ENCODE measurements at places on chromosomes 6 and 20.

- H3K27me3 ChIP-seq, result no peaks in the 10 kb centered on the region
- no peak for DNase-seq
- H3K36me3 ChIP-seq, result no peaks in the 10 kb centered on the region
- peaks cover 29% of the 10 kb centered on the region for H3K4me1 ChIP-seq
- no peak overlapping the region for H3K27ac ChIP-seq
- no peak overlapping the region for H3K4me3 ChIP-seq
Observed at GRCh38 chr6:139979021-139979725, 604.7 kb upstream of the CITED2 start.

GRCh38 chr6:109260701-109261100, 121.6 kb downstream of the CD164 start:
- H3K4me3 ChIP-seq, result no peak overlapping the region
- H3K27me3 ChIP-seq, result no peaks in the 10 kb centered on the region
- DNase-seq, result no peak
- no peak overlapping the region for H3K27ac ChIP-seq
- peaks cover 8% of the 10 kb centered on the region for H3K4me1 ChIP-seq

- H3K27me3 ChIP-seq, result no peaks in the 10 kb centered on the region
- peak overlapping the region; percentile 48 for H3K4me3 ChIP-seq
- H3K27ac ChIP-seq, result peak overlapping the region; percentile 94
- DNase-seq, result peak; percentile 92
- peaks cover 19% of the 10 kb centered on the region for H3K4me1 ChIP-seq
Observed at GRCh38 chr6:26026833-26027490, 60.3 kb upstream of the HFE start.

DNA sequence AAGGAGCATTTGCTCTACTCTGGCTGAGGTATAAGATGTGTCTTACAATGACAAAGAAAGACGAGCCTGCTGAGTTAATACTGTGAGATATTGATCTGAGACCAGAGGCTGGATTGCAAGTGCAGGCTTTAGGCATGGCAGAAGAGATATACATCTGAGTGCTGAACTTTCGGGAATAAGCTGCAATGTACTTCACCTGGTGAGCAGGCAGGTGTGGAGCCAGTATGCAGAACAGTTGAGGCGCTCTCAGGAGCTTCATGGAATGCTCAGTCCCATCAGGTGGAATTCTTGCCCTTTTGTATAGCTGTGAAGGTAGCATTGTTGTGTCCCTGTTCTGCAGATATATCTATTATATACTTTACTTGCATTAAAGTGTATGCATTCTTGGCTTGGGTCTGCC, 179.3 kb upstream of the RIMS1 start:
- no peak overlapping the region for H3K27ac ChIP-seq
- H3K4me1 ChIP-seq, result no peaks in the 10 kb centered on the region

GRCh38 chr6:133097208-133097607, 143.9 kb upstream of the EYA4 start:
- H3K4me3 ChIP-seq, result no peak overlapping the region
- H3K27me3 ChIP-seq, result no peaks in the 10 kb centered on the region
- DNase-seq, result no peak
- no peak overlapping the region for H3K27ac ChIP-seq
- peaks cover 42% of the 10 kb centered on the region for H3K4me1 ChIP-seq

DNA sequence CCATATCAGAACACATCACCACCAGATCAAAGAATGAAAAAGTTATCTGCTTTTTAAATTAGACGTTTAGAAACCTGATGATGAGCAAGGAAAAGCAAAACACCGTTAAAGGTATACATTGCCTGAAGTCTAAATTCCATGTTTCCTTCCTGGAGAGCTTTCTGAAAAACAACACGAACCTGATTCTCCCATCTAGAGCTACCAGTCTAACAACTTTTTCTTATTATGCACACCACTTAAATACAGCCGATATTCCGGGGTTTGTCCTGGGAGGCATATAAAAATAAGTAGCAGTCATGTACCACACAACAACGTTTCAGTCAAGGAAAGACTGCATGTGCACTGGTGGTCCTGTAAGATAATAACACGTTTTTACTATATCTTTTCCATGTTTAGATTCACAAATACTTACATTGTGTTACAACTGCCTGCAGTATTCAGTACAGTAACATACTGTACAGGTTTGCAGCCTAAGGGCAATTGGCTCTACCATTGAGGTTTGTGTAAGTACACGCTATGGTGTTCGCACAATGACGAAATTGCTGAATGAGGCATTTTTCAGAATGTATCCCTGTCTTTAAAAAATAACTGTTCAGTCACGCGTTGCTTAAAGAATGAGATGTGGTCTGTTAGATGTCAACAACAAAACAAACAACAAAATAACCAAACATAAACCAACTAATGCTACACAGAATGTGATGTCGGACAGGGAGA, 19.1 kb upstream of the LYRM2 start:
- DNase-seq, result no peak
- H3K4me3 ChIP-seq, result no peak overlapping the region
- no peaks in the 10 kb centered on the region for H3K27me3 ChIP-seq
